T-cell (primary cell): ENCODE measurements at places on chromosomes 7 and 10. TPM values are rescaled to one million over a fixed set of nuclear protein-coding genes. Genes with fewer than 3 reads are reported as not detected.

The ALDH18A1 gene
- 24.7 TPM for total RNA-seq

The COBL gene
- total RNA-seq: 0.19 TPM

The LRRN3 gene
- 25.6 TPM for total RNA-seq

The MSMB gene
- not detected for total RNA-seq

DNA sequence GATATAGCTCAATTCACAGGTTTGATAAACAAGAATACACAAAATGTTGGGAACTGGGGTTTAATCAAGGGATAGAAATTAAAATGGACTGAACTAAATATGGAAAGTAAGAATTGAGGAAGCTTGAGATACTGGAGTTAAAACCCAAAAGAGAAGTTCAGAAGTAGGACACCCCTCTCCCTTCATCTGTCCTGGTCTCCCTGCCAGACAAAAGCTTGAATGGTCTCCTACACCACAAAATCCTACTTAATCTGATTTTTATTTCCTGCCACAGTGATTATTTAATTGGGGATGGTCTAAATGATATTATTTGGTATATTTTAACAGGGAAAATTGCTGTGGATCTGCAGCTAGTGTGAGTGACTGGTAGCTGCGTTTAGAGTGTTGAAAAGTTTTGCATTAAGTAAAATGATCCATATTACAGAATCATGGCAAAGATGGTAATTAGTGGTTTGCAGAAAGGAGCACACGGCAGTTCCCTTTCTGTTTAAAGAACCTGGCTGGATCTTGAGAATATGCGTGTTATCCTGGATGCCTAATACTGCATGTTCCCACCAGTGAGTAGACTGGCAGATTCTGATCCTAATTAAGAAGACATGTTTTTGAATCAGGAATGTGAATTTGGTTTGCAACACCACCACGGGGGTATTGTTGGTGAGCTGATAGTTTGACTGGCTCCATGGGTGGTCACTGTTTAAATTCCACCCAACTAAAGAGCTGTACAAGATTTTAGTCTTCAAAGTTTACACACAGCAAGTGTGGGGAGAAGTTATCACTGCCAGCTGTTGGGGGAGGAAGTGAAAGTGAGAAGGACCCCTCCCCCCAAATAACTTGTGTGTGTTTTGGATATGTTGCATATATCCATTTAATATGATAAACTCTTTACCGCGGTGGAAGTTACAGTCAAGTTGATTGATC is 5.5 kb downstream of the RBM20 start:
- no peaks in the 10 kb centered on the region for H3K36me3 ChIP-seq
- H3K4me1 ChIP-seq: peaks cover 7% of the 10 kb centered on the region
- DNase-seq: no peak
- peaks cover 6% of the 10 kb centered on the region for H3K27me3 ChIP-seq

The GPC2 gene
- total RNA-seq: 12.4 TPM

The SKAP2 gene
- 5.5 TPM for total RNA-seq

GRCh38 chr7:105399043-105399725 is 10.5 kb upstream of the SRPK2 start:
- H3K27me3 ChIP-seq: no peaks in the 10 kb centered on the region
- no peaks in the 10 kb centered on the region for H3K36me3 ChIP-seq
- no peaks in the 10 kb centered on the region for H3K4me1 ChIP-seq

DNA sequence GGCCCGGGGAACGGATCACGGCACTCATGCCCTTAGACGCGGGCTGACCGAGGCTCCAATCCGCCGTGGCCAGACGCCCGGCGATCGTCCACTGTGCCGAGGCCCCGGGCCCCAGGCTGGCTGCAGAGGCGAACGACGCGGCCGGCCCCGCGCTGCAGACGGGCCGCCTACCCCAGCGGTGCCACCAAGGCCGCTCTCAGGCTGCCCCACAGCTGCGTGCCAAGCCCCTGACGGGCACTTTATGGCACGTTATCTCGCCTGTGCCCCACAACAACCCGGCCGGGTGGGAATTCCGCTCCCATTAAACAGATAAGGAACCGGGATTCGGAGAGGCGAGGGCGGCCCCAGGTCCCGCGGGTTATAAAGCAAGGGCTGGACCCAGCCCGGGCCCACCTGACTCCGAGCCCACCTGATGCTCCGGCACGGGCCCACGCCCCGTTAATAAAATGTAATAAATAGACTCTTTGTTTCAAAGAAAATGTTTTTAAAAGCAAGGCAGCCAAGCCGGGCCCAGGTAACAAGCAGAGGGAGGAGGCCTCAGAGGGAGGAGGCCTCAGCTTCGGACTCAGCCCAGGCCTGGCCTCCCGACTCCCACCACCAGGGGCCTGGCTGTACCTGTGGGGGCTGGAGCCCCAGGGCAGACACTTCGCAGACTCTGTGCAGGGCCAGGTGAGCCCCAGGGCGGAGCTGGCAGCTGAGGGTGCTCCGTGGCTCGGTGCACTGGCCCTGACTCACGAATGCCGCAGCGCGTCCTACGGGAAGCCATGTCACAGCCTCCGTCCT is 79.7 kb downstream of the FOXL3 start:
- H3K4me3 ChIP-seq: no peak overlapping the region
- no peaks in the 10 kb centered on the region for H3K36me3 ChIP-seq
- H3K4me1 ChIP-seq: peaks cover 11% of the 10 kb centered on the region

The MACC1 gene
- 0.39 TPM for total RNA-seq

DNA sequence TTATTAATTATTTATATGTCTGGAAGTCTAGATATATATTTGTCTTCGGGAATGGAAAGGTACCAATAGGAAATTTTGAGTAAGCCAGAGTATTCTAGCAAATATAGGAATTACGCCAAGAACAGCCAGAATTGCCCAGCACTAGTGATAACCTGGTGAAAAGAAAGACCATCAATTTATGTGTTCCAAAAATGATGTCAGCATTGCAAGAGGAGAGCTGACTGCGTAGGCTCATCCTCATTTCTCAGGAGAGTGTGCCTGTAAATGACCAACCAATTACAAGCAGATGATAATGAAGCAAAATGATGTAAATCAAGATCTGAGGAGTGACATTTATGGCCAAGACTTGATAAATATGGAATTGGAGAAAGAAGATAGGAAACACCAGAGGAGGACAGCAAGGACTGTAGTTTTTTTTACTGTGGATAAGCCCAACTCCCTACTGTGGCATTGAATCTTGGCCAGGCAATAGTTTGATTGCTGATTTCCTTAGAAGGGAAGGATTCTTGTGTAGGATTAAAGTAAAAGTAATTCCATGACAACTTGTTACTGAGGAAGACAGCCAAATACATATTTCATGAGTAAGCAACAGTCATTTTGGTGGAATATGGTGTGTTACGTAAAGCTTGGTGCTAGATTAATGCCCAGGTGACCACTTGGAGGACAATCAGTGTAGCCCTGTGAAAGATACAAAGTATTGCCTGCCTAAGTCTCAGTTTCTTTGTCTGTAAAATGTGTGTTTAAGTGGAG is 590.8 kb downstream of the AUTS2 start:
- no peak overlapping the region for H3K4me3 ChIP-seq
- H3K36me3 ChIP-seq: no peaks in the 10 kb centered on the region
- no peaks in the 10 kb centered on the region for H3K4me1 ChIP-seq

DNA sequence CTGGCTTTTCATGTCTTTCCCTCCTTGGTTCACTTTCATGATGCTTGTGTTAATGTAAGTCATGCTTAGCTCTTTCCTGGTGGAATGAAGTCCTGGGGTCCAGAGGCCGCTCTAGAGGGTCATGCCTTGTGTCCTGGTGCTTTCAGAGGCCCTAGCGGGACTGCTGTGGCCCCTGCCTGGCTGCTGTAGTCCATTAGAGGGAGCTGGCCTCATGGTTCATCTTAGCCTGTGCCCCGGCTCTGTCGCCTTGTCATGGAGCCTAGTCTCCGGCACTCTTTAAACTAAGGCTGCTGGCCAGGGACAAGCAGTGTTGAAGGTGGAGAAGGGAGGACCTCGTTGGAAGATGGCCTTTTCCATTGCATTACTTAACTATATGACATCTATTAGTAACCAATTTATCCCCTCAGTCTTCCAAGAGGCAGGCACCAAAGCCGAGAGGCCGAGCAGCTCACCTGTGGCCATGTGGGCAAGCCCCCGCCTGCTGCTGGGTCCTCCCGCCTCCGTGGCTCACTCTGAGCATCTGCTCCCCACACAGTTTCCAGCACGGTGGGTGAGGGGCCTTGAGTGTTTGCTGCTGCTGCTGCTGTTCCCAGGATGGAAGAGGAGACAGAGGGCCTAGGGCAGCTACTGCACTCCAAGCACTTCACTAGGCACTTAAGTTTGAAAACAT is 5.0 kb upstream of the NDUFB2 start:
- H3K27ac ChIP-seq: no peak overlapping the region
- H3K27me3 ChIP-seq: no peaks in the 10 kb centered on the region
- no peak overlapping the region for H3K4me3 ChIP-seq
- no peak for DNase-seq

DNA sequence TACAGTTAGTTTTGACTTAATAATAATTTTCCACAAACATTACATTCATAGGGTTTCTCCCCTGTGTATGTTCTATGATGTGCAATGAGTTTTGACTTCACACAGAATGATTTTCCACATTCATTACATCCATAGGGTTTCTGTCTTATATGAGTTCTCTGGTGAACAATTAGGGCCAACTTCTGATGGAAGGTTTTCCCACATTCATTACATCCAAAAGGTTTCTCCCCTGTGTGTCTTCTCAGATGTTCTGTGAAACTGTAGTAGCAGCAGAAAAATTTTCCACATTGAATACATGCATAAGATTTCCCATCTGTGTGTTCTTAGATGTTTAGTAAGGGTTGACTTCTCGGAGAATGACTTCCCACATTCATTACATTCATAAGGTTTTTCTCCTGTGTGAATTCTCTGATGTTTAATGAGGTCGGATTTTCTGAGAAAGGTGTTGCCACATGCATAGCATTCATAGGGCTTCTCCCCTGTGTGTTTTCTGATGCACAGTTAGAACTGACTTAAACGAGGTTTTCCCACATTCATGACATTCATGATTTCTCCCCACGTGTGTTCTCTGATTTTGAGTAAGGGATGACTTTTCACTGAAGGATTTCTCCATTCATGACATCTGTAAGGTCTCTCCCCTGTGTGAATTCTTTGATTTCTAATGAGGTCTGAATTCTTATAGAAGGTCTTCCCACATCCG is 118.5 kb downstream of the ZNF33B start:
- no peaks in the 10 kb centered on the region for H3K4me1 ChIP-seq
- H3K36me3 ChIP-seq: peaks cover 33% of the 10 kb centered on the region
- no peak overlapping the region for H3K27ac ChIP-seq
- H3K27me3 ChIP-seq: no peaks in the 10 kb centered on the region
- DNase-seq: no peak
- H3K4me3 ChIP-seq: no peak overlapping the region

DNA sequence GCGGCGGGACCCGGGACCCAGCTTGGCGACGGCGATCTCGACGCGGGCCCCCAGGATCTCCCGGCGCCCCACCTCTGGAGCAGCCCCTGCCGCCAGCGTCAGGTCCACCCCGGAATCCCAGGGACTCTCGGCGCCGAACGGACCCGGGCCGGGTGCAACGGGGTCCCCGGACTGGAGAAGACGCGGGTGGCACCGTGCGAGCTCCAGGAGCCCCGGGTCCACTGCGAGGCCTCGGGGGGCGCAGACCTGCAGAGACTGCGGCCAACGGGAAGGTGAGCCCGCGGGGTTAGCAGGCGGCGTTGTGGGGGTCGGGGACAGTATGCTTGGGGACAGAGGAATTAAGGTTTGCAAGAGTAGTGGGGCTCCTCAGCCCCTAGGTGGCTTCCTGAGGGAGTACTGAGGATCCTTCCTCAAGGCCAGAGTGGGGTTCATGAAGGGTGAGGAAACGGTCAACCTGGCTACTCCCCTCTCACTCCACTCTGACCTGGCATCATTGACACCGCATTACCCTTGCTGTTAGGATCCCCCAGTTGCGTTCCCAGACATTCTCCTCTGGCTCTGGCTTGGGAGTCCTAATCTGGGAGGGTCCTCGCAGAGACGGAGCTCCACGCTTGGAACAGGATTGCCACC is 353 bp downstream of the EPHB6 start:
- H3K4me1 ChIP-seq: peaks cover 19% of the 10 kb centered on the region
- no peaks in the 10 kb centered on the region for H3K27me3 ChIP-seq
- no peak for DNase-seq
- no peaks in the 10 kb centered on the region for H3K36me3 ChIP-seq

DNA sequence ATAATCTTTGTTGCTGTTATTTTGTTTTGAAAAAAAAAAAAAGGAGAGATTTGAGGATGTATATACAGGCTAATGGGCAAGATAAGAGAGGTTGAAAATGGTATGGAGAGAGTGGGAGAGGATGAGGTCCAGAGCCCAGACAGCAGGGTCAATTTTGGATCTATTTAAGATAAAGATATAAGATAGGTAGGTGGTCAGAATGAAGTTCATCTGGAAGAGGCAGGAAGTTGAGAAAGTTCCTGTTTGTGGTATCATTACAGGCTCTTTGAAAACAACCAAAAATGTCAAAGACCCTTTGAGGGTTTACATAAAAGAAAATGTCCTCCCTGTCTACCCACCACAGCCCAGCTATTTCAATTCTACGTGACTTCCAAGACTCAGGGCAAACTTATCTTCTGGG is 7.5 kb downstream of the CEP41 start:
- DNase-seq: no peak
- H3K36me3 ChIP-seq: no peaks in the 10 kb centered on the region
- peaks cover 46% of the 10 kb centered on the region for H3K4me1 ChIP-seq
- no peak overlapping the region for H3K27ac ChIP-seq

The SRGN gene
- total RNA-seq: 170 TPM

The GPAM gene
- total RNA-seq: 8.6 TPM

The CTTNBP2 gene
- not detected for total RNA-seq

- H3K36me3 ChIP-seq: no peaks in the 10 kb centered on the region
- H3K4me1 ChIP-seq: no peaks in the 10 kb centered on the region
- H3K27ac ChIP-seq: no peak overlapping the region
- no peak overlapping the region for H3K4me3 ChIP-seq
- DNase-seq: no peak
- H3K27me3 ChIP-seq: no peaks in the 10 kb centered on the region
These were observed 140.5 kb downstream of the ARL4A start for GRCh38 chr7:12827920-12828319.
